ENCODE measurements at places on chromosomes 5 and 9.

GRCh38 chr5:145130996-145131395 lies 704.1 kb downstream of the PRELID2 start:
- no peak for DNase-seq

DNA sequence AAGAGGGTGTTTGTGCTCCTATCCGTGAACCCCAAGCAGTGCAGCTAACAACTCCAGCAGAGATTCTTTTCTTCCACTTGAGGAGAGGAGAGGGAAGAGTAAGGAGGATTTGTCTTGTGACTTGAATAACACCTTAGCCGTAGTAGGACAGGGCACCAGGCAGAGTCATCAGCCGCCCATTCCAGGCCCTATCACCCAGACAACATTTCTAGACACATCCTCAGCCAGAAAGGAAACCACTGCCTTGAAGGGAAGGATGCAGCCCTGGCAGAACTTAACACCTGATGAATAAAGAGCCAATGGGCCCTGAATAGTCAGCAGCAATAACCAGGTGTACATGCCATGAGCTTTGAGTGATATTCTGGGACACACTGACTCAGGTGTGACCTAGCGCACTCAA lies 1013.0 kb upstream of the COX7C start:
- no peak for DNase-seq

GRCh38 chr9:78269784-78270183 lies 27.1 kb upstream of the PSAT1 start:
- no peak for DNase-seq

DNA sequence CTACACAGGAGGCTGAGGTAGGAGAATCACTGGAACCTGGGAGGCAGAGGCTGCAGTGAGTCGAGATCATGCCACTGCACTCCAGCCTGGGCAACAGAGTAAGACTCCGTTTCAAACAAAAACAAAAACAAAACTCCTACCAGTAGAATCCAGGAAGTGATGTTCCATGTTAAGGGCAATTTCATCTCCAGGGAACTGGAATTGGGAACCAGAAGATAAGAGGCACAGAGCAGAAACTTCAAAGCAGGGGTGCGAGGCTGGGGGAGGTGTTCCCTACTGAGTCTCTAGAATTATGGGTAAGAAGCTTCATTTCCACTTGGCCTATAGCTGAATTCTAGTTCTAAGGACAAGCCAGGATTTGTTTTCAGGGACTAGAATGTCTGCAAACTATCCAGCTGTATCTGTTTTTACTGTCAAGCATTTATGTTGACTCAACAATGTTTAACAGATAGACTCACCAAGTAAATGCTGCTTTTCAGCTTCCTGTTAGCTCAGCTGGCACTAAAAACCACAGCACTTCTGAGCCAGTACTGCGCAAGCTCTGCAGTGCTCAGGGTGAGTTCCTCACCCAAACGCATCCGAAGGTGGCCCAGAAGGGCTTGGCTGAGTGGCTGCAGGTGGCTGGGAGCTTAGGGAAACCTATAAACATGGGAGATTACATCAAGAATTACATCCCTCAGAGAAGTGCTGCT lies 320.1 kb downstream of the MTRR start:
- no peak for DNase-seq

GRCh38 chr5:40483316-40483715 lies 196.4 kb upstream of the PTGER4 start:
- no peak for DNase-seq

GRCh38 chr5:123732257-123732656 lies 220.3 kb downstream of the CSNK1G3 start:
- DNase-seq: no peak

DNA sequence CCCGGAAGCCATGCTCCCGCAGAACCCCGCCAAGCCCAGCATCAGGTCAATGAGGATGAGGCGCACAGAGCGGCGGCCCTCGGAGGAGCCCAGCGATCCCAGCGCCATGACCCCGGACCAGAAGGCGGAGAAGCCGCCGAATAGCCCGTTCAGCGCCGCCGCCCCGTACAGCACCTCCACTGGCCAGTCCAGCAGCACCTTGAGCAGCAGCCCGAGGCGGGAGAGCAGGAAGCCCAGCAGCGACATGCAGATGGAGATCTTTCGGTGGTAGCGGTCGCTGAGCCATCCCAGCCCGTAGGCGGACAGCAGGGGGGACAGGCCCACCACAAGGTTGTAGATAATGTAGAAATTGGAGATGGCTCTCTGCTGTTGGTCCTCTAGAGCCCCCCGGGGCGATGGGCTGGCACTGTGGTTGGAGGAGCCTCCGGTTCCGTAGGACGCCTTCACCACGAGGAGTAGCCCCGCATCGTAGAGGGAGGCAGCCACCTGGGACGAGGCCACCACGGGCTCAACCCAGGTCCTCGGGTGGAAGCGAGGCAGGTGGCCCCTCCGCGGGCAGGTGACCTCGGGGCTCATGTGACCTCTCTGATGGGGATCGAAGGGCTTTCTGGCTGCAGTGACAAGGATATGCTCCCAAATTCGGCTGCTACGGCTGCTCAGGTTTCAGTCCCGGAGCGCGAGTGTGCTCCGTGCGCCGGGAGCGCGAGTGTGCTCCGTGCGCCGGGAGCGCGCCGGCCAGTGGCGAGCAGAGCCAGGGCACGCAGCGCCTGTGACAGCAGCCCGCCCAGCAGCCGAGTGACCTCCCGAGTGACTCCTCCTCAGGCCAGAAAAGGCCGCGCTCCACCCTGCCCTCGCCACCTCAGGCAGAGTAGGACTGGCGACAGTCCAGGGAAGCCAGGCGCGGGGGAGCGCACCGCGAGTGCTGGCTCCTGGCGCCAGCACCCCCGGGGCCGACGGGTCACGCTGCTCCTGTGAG lies at the start of gene SLC46A2:
SLC46A2 (minus strand) TSS at position 771 of the 976 bp plus-strand sequence; CDS start at position 576, 195 bp downstream.
- DNase-seq: no peak

- DNase-seq: no peak
These were observed 602.9 kb upstream of the ST8SIA4 start for GRCh38 chr5:101505891-101506570.

- DNase-seq: no peak
These were observed 2.9 kb upstream of the NPDC1 start for GRCh38 chr9:137048655-137049543.
